WTC11 (cell line): ENCODE measurements at places on chromosomes 1 and 21. TPM values are rescaled to one million over a fixed set of nuclear protein-coding genes. Genes with fewer than 3 reads are reported as not detected.

- peak; percentile 38 for DNase-seq
These were observed 19.3 kb downstream of the AHCYL1 start for GRCh38 chr1:110003747-110004428.

- DNase-seq = no peak
These were observed 791 bp upstream of the STX6 start for GRCh38 chr1:181023265-181024057.

The HES3 gene
- total RNA-seq = 74.7 to 78.7 TPM (median 78.3 TPM) in 3 replicates

GRCh38 chr1:94895518-94895917, 31.4 kb downstream of the CNN3 start:
- no peak for DNase-seq

The PRKCZ gene
- 51.9 to 52.9 TPM (median 52.5 TPM) in 3 replicates for total RNA-seq

- DNase-seq = no peak
These were observed 12.8 kb upstream of the TMEM200B start for GRCh38 chr1:29136391-29136915.

GRCh38 chr1:167250482-167250881, 29.8 kb downstream of the POU2F1 start:
- no peak for DNase-seq

DNA sequence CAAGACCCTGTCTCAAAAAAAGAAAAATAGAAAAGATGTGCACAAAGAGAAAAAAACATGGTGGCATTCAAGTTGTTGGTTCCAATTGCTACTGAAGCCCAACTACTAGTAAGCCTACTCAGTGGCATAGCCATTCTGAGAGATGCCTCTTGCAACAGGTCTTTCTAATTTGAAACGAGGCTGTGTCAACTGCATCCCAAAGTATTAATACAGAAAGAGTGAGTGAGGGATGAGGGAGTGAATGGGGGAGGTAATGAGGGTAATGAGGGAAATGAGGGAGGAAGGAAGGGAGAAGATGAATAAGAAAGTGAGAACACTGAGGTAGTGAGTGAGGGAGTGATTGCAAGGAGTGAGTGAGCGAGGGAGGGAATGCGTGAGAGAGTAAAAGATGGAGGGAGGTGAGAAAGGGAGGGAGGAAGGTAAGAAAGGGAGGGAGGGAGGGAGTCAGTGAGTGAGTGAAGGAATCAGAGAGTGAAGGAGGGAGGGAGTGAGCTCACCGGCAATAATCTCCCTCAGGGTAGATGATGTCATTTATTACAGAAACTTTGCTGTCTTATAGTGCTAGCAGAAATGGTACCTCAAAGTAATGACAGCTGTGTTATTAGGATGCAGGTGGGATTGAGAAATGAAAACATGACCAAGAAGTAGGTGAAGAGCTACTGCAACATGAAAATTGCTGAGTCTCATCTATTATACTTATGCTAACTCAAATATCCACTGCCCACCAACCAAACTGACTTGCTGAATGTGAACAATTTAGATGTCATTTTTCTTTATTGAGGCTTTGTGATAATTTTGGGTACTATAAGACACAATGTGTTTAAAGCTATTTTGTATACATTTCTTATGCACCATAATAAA, 75.6 kb upstream of the ADAM30 start:
- DNase-seq = no peak

GRCh38 chr1:2391931-2392509, 379 bp downstream of the RER1 start:
- DNase-seq = no peak

GRCh38 chr1:53128401-53128800, 14.0 kb downstream of the SLC1A7 start:
- DNase-seq = peak; percentile 2

- no peak for DNase-seq
These were observed 86.3 kb downstream of the NKAIN1 start for GRCh38 chr1:31153423-31153822.

DNA sequence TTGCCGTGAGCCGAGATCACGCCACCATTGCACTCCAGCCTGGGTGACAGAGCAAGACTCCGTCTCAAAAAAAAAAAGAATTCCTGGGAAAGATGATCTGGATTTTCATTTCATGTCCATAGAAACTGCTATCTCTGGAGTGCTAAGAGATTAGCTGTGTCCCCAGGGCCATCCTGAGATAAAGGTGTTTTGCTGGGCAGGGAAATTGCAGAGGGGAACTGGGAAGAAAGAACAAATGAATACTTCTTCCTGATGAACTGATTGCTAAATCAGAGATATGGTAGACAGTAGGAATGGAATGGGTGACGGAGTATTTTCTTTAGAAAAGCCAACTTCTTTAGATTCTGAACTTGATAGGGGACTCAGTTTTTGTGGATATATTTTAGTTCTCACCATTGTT, 19.2 kb downstream of the SNRPE start:
- no peak for DNase-seq

- no peak for DNase-seq
These were observed 8.7 kb downstream of the DNAJC6 start for GRCh38 chr1:65317866-65318653.

GRCh38 chr1:97093741-97094140, 372.2 kb downstream of the PTBP2 start:
- no peak for DNase-seq

DNA sequence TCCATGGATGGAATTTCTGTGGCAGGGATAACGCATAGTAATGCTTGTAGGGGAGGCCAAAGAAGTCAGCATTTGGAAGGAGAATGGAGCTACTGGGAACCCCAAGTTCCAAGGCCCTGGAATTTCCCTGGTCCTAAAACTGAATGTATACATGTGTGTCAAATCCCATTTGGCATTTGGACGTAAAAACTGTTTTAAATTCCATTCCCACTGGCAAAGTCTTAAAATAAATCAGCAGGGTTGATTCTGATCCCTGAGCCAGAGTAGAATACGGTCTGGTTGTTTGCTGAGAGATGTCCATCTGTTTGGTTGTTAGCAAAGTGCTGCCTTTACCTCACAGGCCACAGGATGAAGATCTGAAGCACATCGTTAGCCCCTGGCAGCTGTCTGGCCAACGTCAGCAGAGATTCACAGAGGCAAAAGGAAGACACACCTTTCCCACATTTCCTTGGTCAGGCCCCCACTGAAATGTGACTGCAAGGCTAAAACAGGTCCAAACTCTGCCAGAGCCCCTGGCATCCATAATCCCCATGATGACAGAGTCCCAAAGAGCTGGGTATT, 62.2 kb downstream of the GORAB start:
- DNase-seq = no peak

The CSF1 gene
- 2.5 to 3.3 TPM (median 3.0 TPM) in 3 replicates for total RNA-seq

DNA sequence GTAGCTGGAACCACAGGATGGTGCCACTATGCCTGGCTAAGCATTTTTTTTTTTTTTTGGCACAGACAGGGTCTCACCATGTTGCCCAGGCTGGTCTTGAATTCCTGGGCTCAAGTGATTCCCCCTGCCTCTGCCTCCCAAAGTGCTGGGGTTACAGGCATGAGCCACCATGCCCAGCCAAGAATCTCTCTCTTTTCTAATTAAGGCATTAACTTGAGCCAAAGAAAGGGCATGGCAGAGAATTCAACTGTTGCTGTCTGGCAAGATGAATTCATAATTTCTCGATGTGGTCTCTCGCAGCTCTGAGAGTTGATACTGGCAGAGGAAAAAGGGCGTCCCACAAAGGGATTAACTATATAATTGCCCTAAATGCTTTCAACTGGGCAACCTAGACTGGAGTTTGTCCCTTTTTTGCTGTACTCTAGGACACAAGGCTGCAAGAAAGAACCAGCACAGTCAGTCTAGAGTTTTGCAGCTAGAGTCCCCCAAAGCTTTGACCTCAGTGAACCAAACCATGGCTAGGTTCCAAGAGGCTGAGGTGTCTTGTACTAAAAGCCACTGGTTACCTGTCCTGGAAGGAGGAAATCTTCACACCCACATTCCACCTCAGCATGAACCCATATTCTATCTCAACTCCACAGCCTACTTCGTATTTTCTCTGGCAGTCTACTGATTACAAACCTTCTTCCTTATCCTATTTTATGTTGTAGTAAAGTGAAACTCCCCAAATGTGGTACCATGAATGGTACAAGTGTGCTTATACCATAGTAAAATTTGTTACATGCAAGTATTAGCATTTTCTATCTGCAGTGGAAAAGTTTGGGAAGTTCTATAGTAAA, 51.2 kb downstream of the OPTC start:
- no peak for DNase-seq

The SPRR2E gene
- total RNA-seq = not detected in 3 replicates

The TSPAN1 gene
- 0.50 to 0.69 TPM (median 0.57 TPM) in 3 replicates for total RNA-seq

DNA sequence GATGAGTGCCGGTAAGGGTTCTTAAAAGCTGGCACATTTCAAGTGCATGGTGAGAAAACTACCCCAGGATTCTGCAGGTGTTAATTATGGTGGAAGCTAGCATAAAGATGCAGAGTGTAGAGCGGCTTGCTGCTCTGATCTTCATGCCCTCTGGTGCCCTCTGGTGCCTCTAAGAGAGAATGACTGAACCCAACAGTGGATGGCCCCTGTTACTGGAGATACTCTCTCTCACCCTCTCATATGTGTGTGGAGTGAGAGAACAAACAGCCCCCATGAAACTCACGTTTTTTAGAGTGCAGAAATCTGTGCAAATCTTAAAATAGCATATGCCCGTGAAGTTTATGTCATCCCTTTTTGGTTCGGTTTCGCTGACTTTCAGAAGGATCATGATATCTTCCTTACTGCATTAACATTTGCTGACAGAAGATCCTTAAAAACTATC, 90.0 kb downstream of the GRIK1 start:
- peak; percentile 52 for DNase-seq

The BACH1 gene
- total RNA-seq = 46.2 to 48.7 TPM (median 47.8 TPM) in 3 replicates

DNA sequence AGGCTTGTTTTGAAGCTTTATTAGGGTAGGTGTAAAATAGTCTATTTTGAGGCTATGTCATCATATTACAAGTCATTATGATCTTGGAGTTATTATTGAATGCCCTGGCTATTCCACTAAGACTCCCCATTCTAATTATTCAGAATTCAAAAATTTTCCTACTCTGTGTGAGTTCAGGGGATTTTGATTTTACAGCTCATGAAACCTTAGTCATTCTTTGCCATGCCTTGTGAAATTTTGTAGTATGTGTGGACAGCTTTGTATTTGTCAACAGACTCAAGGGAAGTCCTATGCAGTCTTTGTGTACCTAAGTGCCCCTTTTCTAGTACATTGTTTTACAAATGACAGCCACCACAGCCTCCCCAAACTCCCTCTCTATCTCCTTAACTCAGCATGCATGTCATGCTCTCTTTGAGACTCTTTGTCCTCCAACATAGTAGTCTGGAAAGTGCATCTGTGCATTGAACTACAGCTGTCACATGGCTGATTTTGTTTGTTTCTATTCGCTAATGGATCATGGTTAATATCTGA, 28.0 kb downstream of the CD1D start:
- no peak for DNase-seq
